Germinal center (tissue), 1 donor: ENCODE measurements at places on chromosomes 7 and 10.

- no peak for DNase-seq
Measured at GRCh38 chr7:92716825-92717580, 119.4 kb downstream of the CDK6 start.

- no peak for DNase-seq
Measured at GRCh38 chr7:17497136-17497535, 198.7 kb downstream of the AHR start.

- DNase-seq: no peak
Measured at GRCh38 chr7:24978843-24979469, 1.0 kb downstream of the OSBPL3 start.

DNA sequence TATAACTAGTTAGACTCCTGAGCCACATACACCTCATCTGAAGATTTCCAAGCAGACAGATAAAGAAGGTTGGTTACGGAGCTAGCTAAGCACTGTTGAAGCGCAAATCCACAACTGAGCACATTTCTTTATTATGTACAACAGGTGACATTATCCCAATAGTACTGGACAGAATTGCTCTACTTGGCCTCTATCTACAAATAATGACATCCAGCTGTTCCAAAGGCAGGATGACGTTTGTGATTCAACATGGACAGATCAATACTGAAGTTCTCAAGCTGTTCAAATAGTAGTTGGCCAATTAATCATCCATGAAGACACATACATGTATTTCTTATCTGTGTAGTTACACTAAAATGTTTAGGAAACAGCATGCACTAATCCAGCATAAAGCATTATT lies 101.0 kb downstream of the UBE2H start:
- no peak for DNase-seq

DNA sequence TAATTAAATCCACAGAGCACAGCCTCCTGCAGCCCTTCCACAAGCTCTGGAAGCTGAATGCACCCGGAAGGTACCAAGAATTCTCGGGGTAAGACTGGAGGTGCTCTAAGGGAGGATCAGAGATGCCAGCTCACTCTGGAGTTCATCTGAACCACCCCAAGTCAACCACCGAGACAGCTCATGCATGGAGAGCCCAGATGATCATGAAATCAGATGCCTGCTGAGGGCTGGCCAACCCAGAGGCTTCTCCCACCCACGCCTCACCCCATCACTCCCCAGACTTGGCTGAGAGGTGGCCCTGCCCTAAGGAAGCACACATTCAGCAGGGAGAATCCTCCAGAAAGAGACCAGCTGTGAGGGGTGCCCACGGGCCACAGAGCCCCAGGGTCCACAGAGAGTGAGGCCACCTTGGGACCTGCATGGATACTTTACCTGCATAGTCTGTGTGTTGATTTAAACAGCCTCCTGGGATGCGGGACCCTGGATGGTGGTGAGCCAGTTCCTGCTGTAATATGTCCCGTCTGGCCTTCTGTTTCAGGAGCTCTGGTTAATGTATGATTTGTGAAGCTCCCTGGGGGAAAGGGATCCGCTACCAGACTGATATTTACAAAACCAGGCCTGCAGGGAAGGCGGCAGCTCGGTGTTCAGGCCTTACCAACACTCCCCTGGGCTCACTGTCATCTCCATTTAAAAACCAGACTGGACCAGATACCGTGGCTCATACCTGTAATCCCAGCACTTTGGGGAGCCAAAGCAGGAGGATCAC lies 64.9 kb downstream of the INSIG1 start:
- no peak for DNase-seq

DNA sequence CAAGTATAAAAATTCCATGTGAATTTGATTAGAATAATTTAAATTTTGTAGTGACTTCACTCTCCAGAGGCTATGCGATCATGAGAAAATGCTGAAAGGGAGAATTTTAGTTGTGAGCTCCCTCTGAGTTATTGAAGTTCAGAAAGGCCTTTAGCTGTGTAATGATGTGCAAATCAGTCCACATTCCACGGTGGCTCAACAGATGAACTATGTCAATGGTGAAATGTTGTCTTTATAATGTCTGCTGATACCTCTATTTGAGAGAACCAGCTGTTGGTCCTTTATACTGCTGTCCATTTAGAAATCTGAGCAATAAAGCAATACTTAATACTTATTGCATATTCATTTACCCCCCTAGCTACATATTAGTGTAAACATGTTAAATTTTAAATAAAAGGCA lies 7.1 kb upstream of the ITGB8 start:
- no peak for DNase-seq

- peak; percentile 18 for DNase-seq
Measured at GRCh38 chr10:22597138-22597537, 117.2 kb downstream of the PIP4K2A start.

- no peak for DNase-seq
Measured at GRCh38 chr7:108253275-108254044, 123.3 kb upstream of the LAMB4 start.

GRCh38 chr7:132756484-132756990 lies 180.3 kb upstream of the PLXNA4 start:
- DNase-seq: no peak

DNA sequence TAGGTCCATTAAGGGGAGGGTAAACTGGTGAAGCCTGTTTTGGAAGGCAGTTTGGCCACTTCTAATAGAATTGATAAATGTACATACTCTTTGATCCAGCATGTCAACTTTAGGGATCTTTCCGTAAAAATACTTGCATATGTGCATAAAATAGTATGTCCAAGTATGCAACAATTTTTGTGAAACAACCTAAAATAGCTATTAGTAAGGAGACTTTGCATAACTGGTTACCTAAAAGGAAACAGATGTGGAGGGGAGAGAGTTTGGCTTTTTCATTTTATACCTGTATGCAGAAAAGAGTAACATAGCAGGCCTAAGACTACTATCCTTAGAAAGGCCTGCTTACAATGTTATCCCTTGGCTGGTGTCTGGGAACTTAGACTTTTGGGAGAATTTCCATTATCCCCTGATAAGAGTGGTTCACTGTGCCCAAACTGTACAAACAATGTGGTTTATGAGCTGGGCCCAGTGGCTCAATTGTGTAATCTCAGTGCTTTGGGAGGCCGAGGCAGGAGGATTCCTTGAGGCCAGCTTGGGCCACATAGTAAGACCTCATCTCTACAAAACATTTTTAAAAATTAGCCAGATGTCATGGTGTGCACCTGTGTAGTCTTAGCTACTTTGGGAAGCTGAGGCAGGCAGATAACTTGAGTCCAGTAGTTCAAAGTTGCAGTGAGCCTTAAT lies 21.3 kb downstream of the PTPN12 start:
- DNase-seq: no peak

GRCh38 chr10:29438271-29438670 lies 149.4 kb downstream of the LYZL1 start:
- no peak for DNase-seq

DNA sequence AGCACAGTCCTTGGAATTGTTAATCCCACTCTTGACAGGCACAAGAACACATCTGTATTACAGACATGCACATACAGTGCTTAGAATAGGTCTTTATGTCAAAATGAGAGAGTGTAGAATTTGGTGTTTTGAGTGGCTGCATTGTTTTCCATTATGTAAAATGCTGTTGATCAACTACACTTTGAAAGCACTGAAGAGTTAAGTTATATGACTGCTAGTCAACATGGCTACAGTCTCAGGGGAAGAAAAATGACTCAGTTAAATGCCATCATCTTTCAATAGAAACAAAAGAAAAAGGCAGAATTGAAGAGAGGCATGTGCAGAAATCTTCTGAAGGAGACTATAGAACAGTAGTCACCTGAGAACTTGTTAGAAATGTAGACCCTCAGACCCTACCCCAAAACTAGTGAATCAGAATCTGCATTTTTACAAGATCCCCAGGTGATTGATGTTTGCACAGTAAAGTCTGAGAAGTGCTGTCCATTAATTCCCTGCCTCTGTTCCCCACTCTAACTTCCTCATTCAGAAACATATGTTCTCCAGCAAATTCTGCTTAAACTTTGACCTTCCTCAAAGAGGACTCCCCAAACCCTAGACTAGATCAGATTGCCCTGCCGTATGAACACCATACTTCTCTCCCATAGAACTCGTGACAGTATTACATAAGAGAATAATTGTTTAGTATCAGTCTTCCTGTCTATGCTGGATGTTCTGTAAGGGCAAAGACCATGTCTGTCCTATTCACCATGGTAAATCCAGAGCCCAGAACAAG lies 16.0 kb downstream of the SND1 start:
- DNase-seq: no peak

DNA sequence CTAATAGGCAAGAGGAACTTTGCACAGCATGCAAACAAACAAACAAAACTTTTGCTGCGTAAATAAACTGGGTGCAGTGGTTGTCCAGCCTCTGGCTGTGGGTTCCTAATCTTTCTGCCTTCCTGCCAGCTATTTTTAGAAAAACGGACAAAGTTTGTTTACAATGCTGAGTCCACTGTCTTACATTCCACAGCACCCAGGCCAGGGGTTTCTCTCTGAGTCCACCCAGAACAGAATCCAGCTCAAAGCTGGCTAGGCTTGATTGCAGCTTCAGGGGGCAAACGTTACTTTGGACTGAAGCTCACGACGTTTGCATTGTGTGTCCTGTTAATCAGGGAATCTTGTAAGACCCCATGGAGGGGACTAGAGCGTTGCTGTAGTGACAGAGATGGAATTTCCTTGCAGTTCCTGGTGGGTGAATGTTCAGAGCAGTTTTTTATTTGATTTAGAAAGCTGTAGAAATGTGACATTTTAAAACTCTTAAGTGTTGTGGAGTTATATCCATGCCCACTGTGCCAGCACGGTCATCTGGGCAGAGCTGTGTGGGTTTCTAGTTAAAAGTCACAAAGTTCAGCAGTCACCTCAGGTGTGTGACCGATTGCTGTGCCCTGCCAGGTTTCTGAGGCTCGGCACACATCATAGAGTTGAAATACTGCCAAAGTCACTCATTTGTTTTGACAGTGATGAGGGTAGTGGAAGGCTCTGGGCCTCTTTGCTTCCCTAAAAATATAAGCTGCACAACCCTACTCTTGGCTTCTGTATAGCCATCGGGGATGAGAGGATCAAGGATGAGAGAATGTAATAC lies 247.0 kb downstream of the STK31 start:
- DNase-seq: no peak

GRCh38 chr10:50326757-50327701 lies 75.7 kb upstream of the ASAH2 start:
- DNase-seq: no peak

GRCh38 chr10:104937567-104937966 lies 296.5 kb downstream of the SORCS3 start:
- no peak for DNase-seq

DNA sequence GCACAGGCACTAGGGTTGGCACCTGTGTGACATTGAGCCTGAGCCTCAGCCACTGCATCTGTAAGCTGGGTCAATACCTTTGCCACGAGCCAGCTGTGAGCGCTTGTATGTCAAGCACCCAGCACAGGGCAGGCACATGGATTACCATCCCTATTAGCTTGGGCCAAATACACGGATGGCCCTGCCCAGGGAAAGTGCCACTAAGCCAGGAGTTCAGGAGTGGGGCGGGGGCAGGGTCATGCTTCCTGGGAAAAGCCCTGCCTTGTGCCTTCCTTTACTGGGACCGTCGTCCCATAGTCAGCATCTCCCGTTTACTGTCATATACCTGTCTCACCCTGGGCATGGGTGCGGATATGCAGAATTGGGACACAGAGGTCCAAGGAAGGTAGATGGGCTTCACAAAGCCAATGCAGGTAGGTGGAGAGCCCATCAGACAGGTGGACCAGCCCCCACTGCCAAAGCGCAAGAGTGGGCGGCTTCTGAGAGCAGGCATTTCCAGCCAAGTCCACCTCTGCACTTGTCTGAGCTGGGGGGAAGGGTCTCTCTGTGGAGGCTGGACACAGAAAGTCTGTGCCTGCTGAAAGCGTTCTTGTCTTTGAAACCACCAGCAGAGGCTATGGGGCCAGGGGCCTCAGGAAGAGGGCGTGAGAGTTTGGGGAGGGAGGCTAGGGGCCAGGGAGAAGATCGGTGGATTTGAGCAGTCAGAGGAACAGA lies 72.6 kb downstream of the VWA2 start:
- no peak for DNase-seq

- no peak for DNase-seq
Measured at GRCh38 chr10:131548176-131548575, 236.7 kb upstream of the TCERG1L start.

- no peak for DNase-seq
Measured at GRCh38 chr10:8768852-8769251, 714.4 kb downstream of the GATA3 start.

DNA sequence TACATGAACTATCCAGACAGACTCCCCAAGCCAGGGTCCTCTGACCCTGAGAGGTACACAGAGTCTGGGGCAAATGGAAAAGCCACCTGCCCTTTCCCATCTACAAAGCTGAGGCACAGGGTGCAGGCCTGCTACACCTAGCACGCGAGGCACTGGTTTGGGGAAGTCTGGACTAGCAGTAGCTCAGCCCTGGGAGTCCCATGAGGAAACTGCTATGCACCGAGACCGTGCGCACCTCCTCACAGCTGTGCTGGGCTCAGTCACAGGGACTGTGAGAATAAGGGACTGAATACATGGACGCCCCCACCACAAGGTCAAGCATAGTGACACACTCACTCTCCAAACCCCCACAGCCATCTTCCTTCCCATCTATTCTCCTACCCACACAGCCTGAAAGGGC lies 8.2 kb downstream of the MAT1A start:
- DNase-seq: no peak

DNA sequence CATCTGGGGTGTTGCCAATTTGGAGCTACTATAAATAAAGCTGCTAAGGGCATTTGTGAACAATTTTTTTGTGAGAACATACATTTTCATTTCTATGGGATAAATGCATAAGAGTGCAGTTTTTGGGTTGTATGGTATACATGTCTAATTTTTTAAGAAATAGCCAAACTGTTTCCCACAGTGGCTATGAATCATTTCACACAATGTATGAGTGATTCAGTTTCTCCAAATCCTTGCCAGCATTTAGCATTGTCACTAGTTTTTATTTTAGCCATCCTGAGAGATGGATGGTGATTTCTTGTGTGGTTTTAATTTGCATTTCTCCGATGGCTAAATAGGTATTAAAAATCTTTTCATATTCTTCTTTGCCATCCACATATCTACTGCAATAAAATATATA lies 105.3 kb downstream of the AMPH start:
- no peak for DNase-seq

DNA sequence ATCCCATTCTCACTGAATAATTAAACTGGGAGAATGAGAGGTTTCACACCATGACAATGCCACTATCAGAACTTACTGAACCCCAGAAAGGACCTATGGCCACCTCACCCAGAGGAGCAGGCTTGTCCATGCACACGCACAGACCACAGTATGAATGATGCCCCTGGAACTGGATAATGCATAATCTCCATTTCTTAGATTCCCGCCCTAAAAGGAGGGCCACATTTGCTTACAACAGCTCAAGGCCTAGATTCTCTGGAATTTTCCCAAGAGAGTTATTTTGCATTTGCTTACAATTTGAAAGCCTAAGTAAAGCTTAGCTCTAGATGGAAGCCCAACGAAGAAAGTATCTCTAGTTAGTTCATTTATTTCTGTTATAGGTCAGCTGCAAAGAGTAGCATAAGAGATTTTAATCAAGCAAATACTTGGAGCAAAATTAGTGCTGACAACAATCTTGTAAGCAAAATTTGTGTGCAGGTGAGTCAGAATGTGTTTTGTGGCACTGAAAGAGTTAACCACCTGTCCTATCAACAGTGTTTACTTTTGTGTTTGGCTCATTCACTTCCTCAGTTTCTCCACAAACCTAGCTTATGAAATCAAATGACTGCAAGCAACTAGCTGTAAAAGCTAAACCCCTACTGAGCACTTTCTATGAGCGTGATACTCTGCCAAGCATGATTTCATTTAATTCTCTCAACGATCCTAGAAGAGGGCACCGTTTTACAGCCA lies 32.1 kb downstream of the ELMO1 start:
- DNase-seq: no peak

- DNase-seq: no peak
Measured at GRCh38 chr10:132636358-132636757, 98.8 kb downstream of the INPP5A start.
